ENCODE measurements at places on chromosomes 11 and 22. TPM values are rescaled to one million over a fixed set of nuclear protein-coding genes. Genes with fewer than 3 reads are reported as not detected.
A peak's percentile ranks its signal among the peaks of the same experiment; 100 is the strongest.

DNA sequence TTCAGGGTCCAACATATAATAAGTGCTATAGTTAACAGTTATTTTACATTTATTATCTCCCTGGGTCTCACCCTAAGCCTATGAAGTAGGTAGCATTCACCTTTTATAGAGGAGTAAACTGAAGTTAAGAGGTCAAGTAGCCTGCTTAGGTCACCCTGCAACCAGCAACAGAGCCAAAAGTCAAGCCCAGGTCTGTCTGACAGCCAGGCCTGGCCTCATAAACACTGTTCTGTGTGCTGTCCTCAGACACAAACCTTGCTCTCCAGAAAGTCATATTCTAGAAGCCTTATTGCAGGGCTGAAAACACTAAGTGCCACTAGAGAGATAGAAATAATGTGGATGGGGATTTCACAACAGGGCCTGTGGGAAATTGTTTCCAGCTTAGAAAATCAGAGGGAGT is 59.3 kb downstream of the BDNF start:
- no peak for DNase-seq

GRCh38 chr11:99979042-99979441 is 708.0 kb upstream of the ARHGAP42 start:
- DNase-seq = no peak

RIN1 gene
- total RNA-seq = 10.6 TPM

DNA sequence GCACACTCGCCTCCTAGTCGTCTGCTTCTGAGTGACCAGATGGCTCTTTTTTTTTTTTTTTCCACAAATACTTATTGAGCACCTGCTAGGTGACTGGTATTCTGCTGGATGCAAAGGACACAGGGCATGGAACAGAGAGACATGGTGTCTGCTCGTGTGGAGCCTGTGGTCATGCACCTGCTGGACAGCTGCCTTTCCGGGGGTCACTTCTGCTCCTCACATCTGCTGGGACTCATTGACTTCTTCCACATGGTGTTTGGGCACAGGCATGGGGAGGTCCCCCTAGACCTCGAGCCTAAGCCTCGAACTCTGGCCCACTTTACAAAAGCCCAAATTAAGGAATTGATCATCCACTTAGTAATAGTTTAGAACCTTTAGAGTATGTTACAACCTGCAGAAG is 39.5 kb upstream of the EMID1 start:
- no peak for DNase-seq

GRCh38 chr11:66986178-66986545 is 11.1 kb downstream of the C11orf86 start:
- no peak for DNase-seq

GRCh38 chr11:18769802-18770456 is 21.7 kb downstream of the PTPN5 start:
- peak; percentile 40 for DNase-seq
